ENCODE measurements at places on chromosomes 6 and 20.

GRCh38 chr20:44166477-44166876 lies 20.5 kb downstream of the JPH2 start:
- DNase-seq, result no peak

- no peak for DNase-seq
Measured at GRCh38 chr6:138415125-138415524, 11.1 kb downstream of the HEBP2 start.

DNA sequence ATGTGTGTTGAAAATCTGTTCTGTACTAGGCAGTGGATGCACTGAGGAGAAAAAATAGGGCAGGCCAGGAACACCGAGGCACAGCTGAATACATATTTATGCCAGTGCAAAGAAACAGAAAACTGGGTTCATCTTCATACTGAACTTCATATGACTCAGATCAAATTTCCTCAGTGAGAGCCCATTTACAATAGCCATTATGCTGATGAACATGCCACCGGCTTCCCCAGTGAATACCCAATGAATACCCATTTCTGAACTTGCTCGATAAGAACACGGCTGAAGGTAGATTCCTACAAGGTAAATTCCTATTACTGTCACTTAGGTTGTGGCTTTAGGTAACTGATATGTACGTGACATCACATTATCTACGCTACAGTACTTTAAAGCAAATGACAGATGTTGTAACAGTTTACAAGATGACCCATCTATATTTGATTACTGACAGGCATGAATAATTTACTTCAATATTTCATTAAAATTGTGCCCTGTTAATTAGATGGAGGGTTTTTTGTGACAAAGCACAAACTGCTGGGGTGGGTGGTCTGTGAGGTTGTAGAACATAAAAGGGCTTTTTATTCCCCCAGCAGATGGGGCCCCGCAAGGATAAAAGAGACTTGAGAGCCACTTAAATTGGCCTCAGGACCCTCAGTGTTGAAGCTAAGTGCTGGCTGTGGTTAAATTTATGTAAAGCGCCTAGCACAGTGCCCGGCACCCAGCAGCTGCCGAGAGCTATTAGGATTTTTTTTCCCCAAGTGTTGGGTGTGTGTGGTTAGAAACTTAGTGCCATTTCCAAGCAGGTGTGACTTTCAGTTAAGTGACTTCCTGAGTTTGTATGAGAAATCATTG lies 264.5 kb downstream of the CD83 start:
- DNase-seq, result no peak

GRCh38 chr20:24995741-24996448 lies 3.3 kb upstream of the APMAP start:
- no peak for DNase-seq

DNA sequence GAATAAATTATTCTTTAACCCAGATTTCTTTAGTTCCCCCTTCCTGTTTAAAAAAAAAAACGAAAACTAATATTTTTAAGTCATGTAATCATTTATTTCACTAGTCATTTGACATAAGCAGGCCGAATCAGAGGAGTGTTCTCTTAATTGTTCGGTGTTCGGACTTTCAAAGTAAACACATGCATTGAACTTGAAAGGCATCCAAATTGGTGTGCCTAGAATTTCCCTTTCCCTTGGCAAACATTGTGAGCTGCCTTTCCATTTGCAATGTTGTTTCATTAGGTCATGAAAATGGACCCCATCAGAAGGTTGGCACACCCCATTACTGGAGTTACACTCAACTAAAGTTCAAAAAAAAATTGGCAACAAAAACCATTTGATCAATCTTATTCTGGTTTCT lies 283.0 kb upstream of the MARCKS start:
- no peak for DNase-seq

DNA sequence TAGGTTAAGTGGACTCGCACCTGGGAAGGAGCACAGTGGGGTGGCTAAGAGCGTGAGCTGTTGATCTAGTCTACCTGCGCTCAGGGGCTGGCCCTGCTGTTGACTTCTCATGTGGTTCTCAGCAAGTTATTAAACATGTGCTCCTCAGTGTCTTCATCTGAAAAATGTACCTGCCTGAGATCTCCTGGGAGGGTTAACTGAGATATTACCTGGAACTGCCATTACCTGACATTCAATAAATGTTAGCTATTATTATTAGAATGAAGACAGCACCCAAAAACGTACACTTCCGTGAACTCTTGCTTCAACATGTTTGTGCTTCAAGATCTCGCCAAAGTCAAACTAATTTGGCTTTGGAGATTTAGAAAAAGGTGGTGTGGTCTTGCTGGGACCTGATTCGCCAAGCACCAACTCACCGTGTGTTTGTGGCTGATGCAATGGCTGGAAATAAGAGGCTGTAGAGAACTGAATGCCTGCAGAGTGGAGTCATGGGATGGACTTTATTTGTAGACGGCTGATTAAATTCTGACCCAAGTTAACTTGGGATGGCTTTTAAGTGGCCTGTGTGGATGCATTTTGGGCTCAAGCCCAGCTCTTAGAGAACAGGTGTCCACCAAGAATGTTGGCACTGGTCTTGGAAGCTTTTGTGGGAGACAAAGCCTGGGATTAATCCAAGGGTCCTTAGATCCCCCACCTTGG lies 692.9 kb downstream of the QKI start:
- no peak for DNase-seq

GRCh38 chr6:124069230-124069950 lies 265.7 kb downstream of the NKAIN2 start:
- no peak for DNase-seq

DNA sequence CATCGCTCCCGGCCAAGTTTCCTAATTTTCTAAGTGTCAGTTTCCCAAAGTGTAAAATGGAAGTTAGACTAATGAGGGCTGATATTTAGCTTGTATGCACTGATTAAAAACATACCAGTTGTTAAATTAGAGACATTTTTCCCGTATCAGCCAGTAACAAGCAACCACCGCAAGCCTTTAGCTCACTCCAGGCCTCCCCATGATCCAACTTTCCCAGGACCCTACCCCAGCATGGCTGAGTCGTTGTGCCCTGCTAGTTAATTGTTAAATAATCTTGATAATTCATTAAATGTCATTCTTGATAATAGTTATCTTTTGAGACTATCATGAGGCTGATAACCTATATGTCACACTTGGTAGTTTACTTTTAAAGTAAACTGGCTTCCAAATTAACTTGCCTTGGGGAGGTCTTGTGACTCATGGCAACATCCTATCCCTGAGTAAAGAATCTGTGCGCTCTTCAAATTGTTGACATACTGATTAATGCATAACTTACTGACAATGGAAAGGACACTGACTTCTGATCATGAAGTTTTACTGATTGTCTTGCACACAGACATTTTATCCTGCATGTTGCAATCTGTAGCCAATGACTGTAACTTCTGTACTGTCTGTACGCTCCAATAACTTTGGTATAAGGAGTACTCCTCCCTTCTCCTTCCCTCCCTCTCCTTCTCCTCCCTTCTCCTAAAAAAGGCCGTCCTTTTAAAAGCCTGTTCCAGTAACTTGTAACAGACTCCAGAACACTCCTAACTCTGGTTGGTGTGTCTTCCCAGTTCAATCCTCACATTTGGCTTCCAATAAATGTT lies 6.3 kb upstream of the GTF3C6 start:
- DNase-seq, result peak; percentile 62

GRCh38 chr20:46007671-46008070 lies 1.0 kb upstream of the MMP9 start:
- DNase-seq, result no peak

GRCh38 chr20:6683021-6683977 lies 84.2 kb upstream of the BMP2 start:
- no peak for DNase-seq

- DNase-seq, result peak; percentile 4
Measured at GRCh38 chr6:118509009-118509617, 39.0 kb upstream of the PLN start.

DNA sequence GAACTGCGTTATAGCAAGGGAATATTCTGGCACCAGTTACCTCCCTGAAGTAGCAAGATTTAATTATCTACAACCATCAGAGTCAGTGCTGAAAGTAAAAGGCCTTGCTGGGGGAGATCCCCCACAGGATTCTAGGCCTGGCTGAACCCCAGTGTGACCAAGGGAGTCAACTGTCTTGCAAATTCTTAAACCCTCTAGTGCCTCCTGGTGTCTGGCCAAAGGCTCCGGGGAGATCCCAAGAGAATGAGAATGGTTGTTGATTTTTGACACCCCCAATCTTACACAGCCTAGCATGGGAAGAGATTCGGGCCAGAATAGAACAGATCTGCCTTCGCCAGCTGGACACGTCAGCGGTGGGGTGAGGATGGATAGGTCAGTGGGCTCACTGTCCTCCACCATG lies 179.4 kb downstream of the ERMARD start:
- DNase-seq, result no peak

DNA sequence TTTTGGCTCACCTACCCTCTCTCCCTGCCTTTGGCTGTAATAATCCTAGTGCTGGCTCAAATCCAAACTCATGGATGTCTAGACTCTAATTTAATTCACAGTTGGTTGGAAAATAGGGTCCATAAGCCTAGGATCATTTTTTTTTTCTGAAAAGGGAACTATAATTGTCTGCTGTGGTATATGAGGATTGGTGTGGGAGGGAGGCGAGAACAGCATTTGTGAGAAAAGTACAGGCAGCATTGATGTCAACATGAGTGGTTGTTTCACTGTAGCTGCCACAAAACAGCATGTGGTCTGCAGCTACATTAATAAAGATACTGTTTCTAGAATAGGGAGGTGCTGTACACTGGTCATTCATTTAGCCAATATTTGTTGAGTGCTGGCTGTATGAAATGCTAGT lies 18.6 kb upstream of the POLR1H start:
- DNase-seq, result no peak

- no peak for DNase-seq
Measured at GRCh38 chr20:53734006-53734688, 140.5 kb upstream of the ZNF217 start.

- DNase-seq, result no peak
Measured at GRCh38 chr6:137259349-137259748, 40.2 kb upstream of the IFNGR1 start.

GRCh38 chr20:21682521-21682954 lies 22.9 kb upstream of the PAX1 start:
- DNase-seq, result no peak

- DNase-seq, result no peak
Measured at GRCh38 chr6:37862992-37863391, 43.5 kb downstream of the ZFAND3 start.

- DNase-seq, result no peak
Measured at GRCh38 chr6:145137425-145137824, 597.9 kb downstream of the EPM2A start.

Measured in HuH-7 (cell line).